ENCODE measurements at places on chromosomes 1 and 21.

DNA sequence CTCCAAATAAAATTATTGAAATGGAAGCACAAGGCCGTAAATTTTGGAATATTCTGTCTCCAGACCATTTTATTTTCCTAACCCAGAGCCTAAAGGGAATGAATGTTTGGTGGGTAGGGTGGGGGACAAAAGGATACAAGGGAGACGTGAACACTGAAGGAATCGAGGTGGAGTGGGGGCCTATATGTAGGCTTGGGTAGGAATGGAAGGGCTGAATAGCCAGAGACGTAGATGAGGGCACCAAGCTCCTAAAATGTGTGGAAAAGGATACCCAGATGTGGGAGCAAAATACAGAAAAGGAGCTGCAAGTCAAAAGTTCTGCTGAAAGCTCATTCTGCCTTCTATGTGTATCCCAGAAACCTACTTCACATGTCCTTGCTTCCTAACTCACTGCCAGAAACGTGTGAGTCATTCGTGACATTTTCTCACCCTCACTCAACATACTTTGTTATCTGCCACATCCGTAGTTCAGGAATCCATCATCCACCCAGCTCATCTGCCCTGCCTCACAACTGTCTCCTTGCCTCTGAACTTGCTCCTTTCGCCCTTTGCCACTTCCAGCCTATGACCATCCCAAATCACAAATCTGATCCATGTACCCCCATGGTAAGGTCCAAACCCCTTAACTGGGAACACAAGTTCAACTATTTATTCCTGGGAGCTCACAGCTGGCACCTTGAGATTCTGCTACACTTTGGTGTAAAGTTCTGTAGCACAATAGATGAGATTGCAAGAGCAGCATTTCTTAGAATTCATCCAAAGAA, 84.1 kb upstream of the PRDX6 start:
- DNase-seq: no peak

- DNase-seq: no peak
These were observed 10.3 kb downstream of the DUSP23 start for GRCh38 chr1:159791031-159791430.

GRCh38 chr1:206486995-206487788, 16.9 kb downstream of the IKBKE start:
- no peak for DNase-seq

- DNase-seq: no peak
These were observed 116.0 kb downstream of the CASZ1 start for GRCh38 chr1:10680487-10680886.

Measured in stimulated activated CD8-positive, alpha-beta memory T cell treated with anti-CD3 and anti-CD28 coated beads, Interleukin-2, amount 100 ng/mL, for 1 hour (primary cell).